ENCODE measurements at places on chromosomes 13 and 19. TPM values are rescaled to one million over a fixed set of nuclear protein-coding genes. Genes with fewer than 3 reads are reported as not detected.

DNA sequence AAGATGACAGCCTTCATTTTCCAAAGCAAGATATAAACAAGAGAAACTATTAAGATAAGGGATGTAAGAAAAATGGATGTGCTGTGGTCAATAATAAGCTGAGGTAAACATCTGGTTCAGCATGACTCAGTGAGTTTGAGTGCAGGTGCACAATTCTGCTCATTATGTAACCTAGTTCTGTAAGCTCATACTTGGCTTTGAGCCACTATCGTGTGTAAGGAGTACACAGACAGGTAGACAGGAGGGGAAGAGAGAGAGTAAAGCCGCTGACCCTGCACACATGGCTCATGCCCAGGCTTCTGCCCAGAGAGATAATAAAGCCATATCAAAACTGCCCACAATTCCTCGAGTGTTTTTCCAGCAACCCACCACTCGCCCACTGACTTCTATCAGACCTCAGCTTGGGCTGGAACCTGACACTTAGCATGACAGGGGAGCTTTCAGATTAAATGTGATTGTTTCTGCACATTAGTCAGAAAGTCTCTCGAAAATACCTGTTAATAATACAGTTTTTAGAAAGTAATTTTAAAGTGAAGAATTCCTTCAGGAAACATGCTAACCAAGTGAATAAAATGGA is 51.7 kb downstream of the ZNF91 start:
- no peak for DNase-seq
- H3K36me3 ChIP-seq = peaks cover 98% of the 10 kb centered on the region
- no peak overlapping the region for H3K4me3 ChIP-seq
- H3K27me3 ChIP-seq = no peaks in the 10 kb centered on the region

DNA sequence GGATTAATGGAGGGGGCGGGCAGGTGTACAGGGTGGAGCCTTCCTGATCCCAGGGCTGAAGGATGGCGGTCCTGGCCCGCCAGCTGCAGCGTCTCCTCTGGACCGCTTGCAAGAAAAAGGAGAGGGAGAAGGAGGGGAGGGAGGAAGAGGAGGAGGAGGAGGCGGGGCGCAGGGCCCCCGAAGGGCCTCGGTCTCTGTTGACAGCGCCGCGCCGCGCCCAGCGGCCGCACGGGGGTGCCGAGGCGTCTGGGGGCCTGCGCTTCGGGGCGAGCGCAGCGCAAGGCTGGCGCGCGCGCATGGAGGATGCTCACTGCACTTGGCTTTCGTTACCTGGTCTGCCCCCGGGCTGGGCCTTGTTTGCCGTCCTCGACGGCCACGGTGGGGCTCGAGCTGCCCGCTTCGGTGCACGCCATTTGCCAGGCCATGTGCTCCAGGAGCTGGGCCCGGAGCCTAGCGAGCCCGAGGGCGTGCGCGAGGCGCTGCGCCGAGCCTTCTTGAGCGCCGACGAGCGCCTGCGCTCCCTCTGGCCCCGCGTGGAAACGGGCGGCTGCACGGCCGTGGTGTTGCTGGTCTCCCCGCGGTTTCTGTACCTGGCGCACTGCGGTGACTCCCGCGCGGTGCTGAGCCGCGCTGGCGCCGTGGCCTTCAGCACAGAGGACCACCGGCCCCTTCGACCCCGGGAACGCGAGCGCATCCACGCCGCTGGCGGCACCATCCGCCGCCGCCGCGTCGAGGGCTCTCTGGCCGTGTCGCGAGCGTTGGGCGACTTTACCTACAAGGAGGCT is at the start of gene PPM1N:
Gene PPM1N (plus strand): TSS at position 33 of the 785 bp plus-strand sequence. CDS start 30 bp downstream, at position 63.
- H3K27ac ChIP-seq = peak within 1 kb of the TSS; percentile 47
- peaks cover 24% of the 10 kb centered on the region for H3K4me1 ChIP-seq
- H3K4me3 ChIP-seq = peak within 1 kb of the TSS; percentile 68
- H3K27me3 ChIP-seq = peaks cover 38% of the 10 kb centered on the region
- H3K36me3 ChIP-seq = no peaks in the 10 kb centered on the region

DNA sequence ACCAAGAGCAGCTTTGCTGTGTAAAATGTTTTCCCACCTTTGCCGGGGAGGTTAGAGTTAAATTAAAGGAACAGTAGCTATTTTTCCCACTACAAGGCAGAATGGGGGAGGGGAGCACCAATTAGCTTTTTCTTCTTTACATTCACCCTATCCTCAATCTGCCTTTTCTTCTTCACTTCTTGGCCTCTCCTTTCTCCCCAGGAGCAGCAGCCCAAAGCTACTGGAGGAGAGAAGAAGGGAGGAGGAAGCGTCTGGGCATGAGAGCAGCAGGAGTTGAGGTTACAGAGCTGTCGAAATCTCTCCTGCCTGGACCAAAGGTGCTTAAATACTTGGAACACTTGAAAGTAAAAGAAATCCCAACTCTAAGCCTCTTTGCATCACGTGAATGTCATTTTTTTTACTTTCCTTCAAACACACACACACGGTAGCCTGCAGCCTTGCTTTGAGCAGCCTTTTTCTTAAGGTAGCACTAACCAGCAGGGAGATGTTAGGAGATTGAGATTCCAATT is 39.0 kb upstream of the WASF3 start:
- no peak overlapping the region for H3K4me3 ChIP-seq
- DNase-seq = no peak
- no peaks in the 10 kb centered on the region for H3K27me3 ChIP-seq
- H3K36me3 ChIP-seq = no peaks in the 10 kb centered on the region

The CYP4F8 gene
- not detected for polyA plus RNA-seq

DNA sequence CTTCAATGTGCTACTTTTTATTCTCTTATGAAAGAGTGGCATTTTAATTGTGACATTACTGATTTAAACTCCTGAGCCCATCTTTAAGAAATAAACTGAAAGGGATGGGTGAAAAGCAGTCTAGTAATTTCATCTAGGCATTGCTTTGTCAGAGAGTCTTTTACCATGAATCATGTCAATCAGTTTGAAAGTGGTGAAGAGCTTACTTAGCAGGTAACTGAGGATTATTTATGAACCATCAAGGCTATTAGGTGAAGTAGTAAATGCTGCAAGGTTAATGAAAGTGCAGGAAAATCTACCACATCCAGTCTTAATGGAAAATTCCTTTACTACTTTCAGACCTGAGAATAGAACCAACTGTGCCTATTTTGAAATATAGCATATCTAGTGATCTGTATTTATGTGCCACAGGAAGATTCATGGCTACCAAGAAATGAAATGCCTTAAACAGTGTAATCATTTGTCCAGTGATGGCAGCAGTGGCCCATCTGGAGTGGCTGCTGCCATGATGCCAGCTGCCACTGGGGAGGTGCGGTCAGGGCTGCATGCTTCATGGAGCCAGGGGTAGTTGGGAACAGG is 368.9 kb downstream of the SLITRK6 start:
- H3K27ac ChIP-seq = no peak overlapping the region
- H3K4me3 ChIP-seq = no peak overlapping the region
- H3K36me3 ChIP-seq = no peaks in the 10 kb centered on the region
- no peaks in the 10 kb centered on the region for H3K4me1 ChIP-seq
- H3K27me3 ChIP-seq = no peaks in the 10 kb centered on the region

DNA sequence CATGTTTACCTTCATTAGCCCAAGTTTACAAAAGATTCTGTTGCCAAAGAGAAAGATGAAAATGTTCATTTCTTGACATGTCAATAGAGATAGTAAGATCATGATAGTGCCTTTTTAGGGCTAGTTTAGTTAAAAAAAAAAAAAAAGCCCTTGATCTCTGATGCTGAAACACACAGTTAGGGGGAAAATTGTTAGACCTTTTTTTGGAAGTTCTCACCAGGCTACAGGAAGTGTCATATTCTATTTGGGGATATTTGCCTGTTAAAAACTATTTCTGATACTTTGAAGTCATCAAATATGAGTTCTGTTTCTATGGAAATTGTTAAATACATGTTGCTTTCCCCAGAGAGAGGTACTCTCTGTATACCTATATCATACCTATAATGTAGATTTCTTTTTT is 21.6 kb downstream of the SLAIN1 start:
- H3K27me3 ChIP-seq = no peaks in the 10 kb centered on the region
- H3K4me1 ChIP-seq = no peaks in the 10 kb centered on the region
- no peaks in the 10 kb centered on the region for H3K36me3 ChIP-seq

All from spleen (tissue), 13 donors.